ENCODE measurements at places on chromosomes 7 and 10. TPM values are rescaled to one million over a fixed set of nuclear protein-coding genes. Genes with fewer than 3 reads are reported as not detected.
A peak's percentile ranks its signal among the peaks of the same experiment; 100 is the strongest.

The FBXO24 gene
- 0.70 TPM for total RNA-seq

The MBLAC1 gene
- total RNA-seq: 3.0 TPM

The C10orf143 gene
- total RNA-seq: 1.9 TPM

- no peak overlapping the region for H3K4me3 ChIP-seq
- no peak for DNase-seq
- peaks cover 5% of the 10 kb centered on the region for H3K4me1 ChIP-seq
Measured at GRCh38 chr10:4698075-4698474, 127.9 kb upstream of the AKR1E2 start.

DNA sequence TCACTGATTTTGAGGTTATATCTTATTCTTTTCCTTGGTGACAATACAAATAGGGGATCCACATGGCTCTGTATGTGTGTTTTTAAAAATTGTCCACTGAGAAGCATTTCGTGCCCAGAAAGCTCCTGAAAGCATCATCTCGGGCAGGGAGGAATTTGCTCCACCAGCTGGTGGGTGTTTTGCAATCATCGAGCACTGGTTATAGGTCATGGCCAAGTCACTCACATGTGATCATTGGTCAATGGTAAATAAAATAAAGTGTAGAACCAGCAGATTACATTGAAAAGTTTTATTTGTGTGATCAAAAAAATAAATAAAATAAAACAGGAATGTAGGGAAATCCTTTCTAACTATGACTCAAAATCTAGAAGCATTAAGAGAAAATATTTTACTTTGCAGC lies 23.0 kb upstream of the SNX13 start:
- H3K27ac ChIP-seq: no peak overlapping the region
- no peaks in the 10 kb centered on the region for H3K27me3 ChIP-seq
- no peak for DNase-seq
- H3K4me1 ChIP-seq: no peaks in the 10 kb centered on the region

DNA sequence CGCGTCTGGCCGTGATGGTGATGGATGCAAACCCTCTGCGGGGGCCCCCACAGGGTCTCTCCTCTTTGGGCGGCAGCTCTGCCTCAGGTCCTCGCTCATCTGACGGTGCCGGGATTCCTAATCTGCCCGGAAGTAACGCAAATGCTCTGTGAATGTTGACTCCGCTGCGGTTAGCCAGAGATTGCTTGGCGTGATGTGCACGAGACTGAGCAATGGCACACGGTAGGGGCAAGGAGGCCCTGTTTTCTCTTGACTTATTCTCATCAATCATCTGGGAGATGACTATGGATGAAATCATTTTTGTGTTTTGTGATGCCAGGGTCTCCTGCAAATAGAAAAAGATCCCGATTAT lies 116.5 kb upstream of the ADAM12 start:
- no peaks in the 10 kb centered on the region for H3K36me3 ChIP-seq
- no peak overlapping the region for H3K4me3 ChIP-seq
- no peaks in the 10 kb centered on the region for H3K27me3 ChIP-seq
- DNase-seq: no peak
- no peaks in the 10 kb centered on the region for H3K4me1 ChIP-seq

DNA sequence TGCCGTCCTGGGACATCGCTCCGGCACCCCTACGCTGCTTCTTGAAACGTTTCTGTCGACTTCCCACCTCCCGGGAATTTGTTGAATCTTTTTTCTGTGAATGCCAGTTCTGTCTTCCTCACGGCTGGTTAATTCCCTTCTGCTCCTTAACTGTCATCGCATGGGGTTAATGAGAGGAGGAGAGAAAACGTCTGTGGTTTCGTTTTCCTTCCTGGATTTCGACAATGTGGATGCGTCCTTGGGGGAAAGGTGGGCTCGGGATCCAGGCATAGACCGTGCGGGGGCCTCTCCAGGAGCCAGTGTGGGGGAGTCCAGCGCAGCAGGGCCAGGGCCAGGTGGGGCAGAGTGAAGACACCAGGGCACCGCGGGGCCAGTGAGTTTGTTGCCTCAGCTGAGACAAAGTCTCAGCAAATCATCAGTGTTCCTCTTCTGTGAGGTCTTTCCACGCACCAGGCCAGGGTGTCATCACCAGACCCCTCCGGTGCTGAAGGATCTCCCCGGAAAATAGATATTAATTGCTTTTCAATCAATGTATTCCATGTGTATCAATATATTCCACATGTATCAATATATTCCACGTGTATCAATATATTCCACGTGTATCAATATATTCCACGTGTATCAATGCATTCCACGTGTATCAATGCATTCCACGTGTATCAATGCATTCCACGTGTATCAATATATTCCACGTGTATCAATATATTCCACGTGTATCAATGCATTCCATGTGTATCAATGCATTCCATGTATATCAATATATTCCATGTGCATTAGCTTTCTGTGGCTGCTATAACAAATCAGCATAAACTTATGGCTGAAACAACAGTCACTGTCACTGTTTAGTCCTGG lies 33.7 kb upstream of the CFAP46 start:
- no peak for DNase-seq
- H3K4me1 ChIP-seq: peaks cover 11% of the 10 kb centered on the region
- no peak overlapping the region for H3K4me3 ChIP-seq
- H3K36me3 ChIP-seq: no peaks in the 10 kb centered on the region
- H3K27me3 ChIP-seq: peaks cover 3% of the 10 kb centered on the region

GRCh38 chr7:111004310-111004901 lies 86.5 kb upstream of the LRRN3 start:
- H3K4me3 ChIP-seq: no peak overlapping the region
- H3K36me3 ChIP-seq: no peaks in the 10 kb centered on the region
- H3K4me1 ChIP-seq: peaks cover 15% of the 10 kb centered on the region
- no peak overlapping the region for H3K27ac ChIP-seq

GRCh38 chr10:126058104-126058503 lies 161.7 kb downstream of the FANK1 start:
- no peaks in the 10 kb centered on the region for H3K27me3 ChIP-seq
- H3K27ac ChIP-seq: no peak overlapping the region
- no peaks in the 10 kb centered on the region for H3K36me3 ChIP-seq
- no peak for DNase-seq
- peaks cover 11% of the 10 kb centered on the region for H3K4me1 ChIP-seq

DNA sequence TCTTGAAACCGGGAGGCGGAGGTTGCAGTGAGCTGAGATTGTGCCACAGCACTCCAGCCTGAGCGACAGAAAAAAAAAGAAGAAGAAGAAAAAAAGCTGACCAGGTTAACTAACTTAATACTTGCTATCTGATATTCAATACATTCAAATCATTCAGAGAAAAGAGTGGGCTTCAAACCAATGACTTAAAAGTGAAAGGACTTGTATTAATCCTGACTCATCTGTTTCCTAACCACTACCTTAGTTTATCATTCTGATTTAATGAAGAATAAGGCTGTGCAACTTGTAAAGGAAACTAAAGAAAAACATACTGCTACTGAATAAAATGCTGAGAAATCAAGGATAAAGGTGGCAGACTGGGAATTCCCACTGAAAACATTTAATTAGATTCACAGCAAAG lies 128.4 kb downstream of the NRBF2 start:
- H3K4me3 ChIP-seq: peak overlapping the region; percentile 47
- H3K27ac ChIP-seq: peak overlapping the region; percentile 68
- peaks cover 62% of the 10 kb centered on the region for H3K36me3 ChIP-seq
- H3K27me3 ChIP-seq: no peaks in the 10 kb centered on the region
- peaks cover 63% of the 10 kb centered on the region for H3K4me1 ChIP-seq

GRCh38 chr10:101354328-101355071 lies 535 bp downstream of the BTRC start:
- H3K27me3 ChIP-seq: peaks cover 4% of the 10 kb centered on the region
- H3K4me1 ChIP-seq: peaks cover 12% of the 10 kb centered on the region
- peak overlapping the region; percentile 98 for H3K4me3 ChIP-seq
- peak overlapping the region; percentile 89 for H3K27ac ChIP-seq
- H3K36me3 ChIP-seq: no peaks in the 10 kb centered on the region
- DNase-seq: peak; percentile 81

GRCh38 chr7:38478404-38478803 lies 152.8 kb downstream of the AMPH start:
- H3K4me1 ChIP-seq: peaks cover 2% of the 10 kb centered on the region
- H3K27me3 ChIP-seq: no peaks in the 10 kb centered on the region
- H3K27ac ChIP-seq: no peak overlapping the region

- H3K27me3 ChIP-seq: peaks cover 3% of the 10 kb centered on the region
- no peaks in the 10 kb centered on the region for H3K36me3 ChIP-seq
- peaks cover 37% of the 10 kb centered on the region for H3K4me1 ChIP-seq
- DNase-seq: no peak
- no peak overlapping the region for H3K4me3 ChIP-seq
Measured at GRCh38 chr7:116783666-116784318, 78.6 kb upstream of the CAPZA2 start.

DNA sequence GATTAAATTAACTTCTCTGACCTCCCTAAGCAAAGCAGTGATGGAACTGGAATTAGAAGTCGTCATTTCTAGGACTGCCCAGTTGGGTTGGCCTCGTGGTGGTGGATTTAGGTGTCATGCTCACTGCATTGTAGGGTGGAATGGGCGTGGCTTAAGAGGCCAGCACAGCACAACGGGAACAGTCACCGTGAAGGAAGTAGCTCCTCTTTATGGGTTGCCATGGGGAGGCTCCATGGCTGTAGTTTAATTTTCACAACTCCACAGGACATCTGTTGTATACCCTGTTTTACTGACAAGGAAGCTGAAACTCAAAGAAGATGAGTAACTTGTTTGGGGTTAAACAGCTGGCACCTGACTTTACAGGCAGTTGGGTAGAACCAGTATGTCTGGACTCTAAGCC lies 208.3 kb downstream of the CELF2 start:
- no peaks in the 10 kb centered on the region for H3K36me3 ChIP-seq
- no peak overlapping the region for H3K4me3 ChIP-seq
- DNase-seq: no peak
- no peaks in the 10 kb centered on the region for H3K27me3 ChIP-seq

GRCh38 chr10:69459101-69459790 lies 8.0 kb downstream of the TSPAN15 start:
- peaks cover 5% of the 10 kb centered on the region for H3K4me1 ChIP-seq
- DNase-seq: no peak
- H3K4me3 ChIP-seq: no peak overlapping the region
- H3K36me3 ChIP-seq: no peaks in the 10 kb centered on the region
- no peak overlapping the region for H3K27ac ChIP-seq

GRCh38 chr10:75347186-75347585 lies 54.4 kb downstream of the ZNF503 start:
- no peaks in the 10 kb centered on the region for H3K27me3 ChIP-seq
- no peak for DNase-seq
- no peaks in the 10 kb centered on the region for H3K36me3 ChIP-seq
- H3K4me3 ChIP-seq: no peak overlapping the region
- H3K27ac ChIP-seq: no peak overlapping the region
- peaks cover 2% of the 10 kb centered on the region for H3K4me1 ChIP-seq
